ENCODE measurements at places on chromosomes 11 and 22.

DNA sequence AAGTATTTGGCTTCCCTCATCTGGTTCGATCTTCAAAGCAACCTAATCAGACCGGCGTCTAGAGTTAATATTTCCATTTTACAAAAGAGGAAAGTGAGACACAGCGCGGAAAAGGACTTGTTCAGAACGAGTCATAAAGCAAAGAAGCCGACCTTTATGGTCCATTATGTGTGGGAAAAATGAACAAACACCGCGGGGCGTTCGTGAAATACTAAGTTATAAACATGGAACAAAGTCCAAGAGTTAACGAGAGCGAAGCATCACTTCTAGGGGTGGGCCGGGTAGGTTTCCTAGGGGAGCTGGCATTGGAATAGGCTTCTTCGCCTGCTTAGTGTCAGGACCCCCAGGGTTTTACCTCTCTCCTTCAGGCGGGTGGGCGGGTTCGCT is 575 bp downstream of the DUSP18 start:
- DNase-seq = no peak

- DNase-seq = no peak
Observed at GRCh38 chr11:66072081-66072480, 2.0 kb downstream of the PACS1 start.

GRCh38 chr11:409600-410483 is 5.0 kb downstream of the SIGIRR start:
- DNase-seq = no peak

GRCh38 chr11:61961570-61962212 is 5.7 kb downstream of the FTH1 start:
- DNase-seq = no peak

DNA sequence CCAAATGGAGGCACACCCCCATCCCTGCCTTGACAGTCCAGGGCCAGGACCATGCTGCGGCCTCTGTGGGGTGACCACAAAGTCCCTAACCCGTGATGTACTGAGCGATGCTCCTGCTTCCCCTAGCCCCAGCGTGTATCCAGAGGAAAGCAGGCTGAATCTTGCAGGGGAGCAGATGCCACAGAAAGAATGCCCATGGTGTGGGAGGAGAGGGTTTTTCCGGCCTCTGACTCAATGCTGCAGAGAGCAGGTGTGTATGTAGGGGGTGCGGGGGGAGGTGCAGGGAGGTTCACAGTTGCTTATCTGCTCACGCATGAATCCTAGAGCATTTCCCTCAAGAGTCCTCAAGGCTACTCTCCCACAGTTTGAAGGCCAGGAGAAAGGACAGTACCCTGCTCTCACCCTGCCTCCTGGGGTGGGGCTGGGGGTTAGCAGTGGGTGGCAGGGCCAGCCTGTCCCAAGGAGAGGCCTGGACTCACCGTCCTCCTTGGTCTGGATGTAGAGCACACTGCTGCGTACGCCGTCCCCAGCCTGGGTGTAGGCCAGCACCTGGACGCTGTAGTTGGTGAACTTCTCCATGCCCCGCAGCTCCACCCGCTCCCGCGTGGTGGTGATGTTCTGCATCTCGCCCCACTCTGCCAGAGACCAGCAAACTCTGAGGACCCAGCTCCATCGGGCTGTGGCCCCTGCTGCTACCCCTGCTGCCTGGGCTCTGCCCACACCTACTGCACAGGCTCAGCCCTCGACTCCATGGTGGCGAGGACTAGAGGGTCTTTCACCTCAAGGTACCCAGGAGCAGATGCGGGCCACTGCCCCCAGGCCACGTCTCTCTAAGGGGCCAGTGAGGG is 130.8 kb downstream of the CEP164 start:
- DNase-seq = no peak

GRCh38 chr11:25065746-25066145 is 568.9 kb downstream of the LUZP2 start:
- no peak for DNase-seq

GRCh38 chr11:33168709-33169200 is 7.5 kb upstream of the CSTF3 start:
- no peak for DNase-seq

- no peak for DNase-seq
Observed at GRCh38 chr22:19990609-19991394, 25.8 kb downstream of the ARVCF start.

GRCh38 chr11:112161012-112161411 is 2.9 kb downstream of the IL18 start:
- DNase-seq = no peak

DNA sequence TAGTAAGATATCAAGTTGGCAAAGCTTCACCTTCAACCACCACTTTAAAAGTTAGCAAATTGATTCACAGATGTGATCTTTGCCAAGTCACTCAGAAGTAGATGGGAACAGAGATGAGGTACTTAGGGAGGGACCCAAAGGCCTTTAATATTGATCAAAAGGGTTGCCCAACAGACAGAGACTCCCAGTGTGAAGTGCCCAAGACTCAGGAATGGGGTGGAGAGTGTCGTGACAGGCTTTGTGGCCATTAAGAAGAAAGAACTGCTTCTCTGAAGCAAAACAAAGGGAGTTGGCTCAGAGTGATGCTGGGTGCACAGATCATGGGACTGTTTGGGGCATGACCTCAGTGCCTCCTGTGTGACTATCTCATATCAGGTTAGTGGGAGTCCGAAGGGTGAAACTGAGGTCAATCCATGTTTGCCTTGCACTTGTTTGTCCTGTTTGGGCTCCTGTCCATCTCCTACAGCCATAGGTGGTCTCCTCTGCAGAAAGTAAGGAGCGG is 132.3 kb downstream of the APIP start:
- no peak for DNase-seq

DNA sequence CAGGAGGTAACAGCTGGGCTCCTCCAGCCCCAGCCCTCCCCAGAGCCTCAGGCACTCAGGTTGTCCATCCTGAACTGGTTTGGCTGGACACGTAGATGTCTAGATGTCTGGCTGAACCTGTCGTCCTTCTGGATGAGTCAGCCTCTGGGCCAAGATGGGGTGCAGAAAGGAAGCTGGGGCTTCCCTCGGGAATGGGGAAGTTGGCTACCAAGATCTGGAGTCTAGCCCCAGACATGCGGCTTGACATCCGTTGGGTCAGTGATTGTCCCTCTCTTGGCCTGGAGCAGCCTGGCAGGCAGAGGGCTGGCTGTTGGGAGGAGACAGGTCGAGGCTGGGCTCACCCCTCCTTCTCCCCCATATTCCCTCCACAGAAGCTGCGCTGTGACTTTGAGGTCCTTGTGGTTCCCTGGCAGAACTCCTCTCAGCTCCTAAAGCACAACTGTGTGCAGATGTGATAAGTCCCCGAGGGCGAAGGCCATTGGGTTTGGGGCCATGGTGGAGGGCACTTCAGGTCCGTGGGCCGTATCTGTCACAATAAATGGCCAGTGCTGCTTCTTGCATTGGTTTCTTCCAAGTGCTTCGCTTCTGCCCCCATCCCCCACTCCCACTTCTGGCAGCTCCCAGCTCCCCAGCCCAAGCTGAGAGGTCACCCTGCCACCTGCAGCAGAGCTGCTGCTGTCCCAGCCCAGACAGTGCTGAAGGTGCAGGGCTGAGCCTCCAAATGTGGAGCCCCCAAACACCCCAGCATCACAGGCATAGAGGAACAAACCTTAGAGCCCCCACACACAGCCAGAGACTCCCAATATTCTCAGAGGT is 1.3 kb downstream of the CST6 start:
- DNase-seq = no peak

- no peak for DNase-seq
Observed at GRCh38 chr11:102560555-102561011, 30.0 kb upstream of the MMP7 start.

- DNase-seq = peak; percentile 79
Observed at GRCh38 chr22:50190941-50191741, 5.4 kb downstream of the TRABD start.

- no peak for DNase-seq
Observed at GRCh38 chr22:44815099-44816070, 63.0 kb downstream of the ARHGAP8 start.

- DNase-seq = no peak
Observed at GRCh38 chr11:19232910-19233503, 7.7 kb downstream of the E2F8 start.

DNA sequence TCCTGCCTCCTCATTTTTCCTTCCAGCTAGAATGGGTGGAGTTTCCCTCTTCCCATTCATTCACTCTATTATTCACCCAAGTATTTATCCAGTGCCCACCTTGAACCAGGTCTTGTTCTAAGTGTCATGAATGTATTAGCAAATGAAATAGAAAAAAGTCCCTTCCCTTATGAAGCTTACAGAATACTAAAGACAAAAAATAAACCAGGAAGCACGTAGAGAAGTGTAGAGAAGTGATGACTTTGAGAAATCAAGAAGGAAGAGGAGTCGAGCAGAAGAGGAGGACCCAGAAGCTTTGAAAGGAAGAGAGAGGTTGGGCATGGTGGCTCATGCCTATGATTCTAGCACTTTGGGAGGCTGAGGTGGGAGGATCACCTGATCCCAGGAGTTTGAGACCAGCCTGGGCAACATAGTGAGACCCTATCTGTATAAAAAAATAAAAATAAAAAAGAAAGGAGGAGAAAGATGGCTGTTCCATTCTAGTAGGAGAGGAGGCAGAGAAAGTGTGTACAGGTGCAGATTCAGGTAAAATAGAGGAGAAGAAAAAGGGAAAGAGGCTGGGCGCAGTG is 17.1 kb upstream of the SYVN1 start:
- DNase-seq = no peak

- DNase-seq = no peak
Observed at GRCh38 chr22:25710501-25710900, 31.5 kb upstream of the MYO18B start.

DNA sequence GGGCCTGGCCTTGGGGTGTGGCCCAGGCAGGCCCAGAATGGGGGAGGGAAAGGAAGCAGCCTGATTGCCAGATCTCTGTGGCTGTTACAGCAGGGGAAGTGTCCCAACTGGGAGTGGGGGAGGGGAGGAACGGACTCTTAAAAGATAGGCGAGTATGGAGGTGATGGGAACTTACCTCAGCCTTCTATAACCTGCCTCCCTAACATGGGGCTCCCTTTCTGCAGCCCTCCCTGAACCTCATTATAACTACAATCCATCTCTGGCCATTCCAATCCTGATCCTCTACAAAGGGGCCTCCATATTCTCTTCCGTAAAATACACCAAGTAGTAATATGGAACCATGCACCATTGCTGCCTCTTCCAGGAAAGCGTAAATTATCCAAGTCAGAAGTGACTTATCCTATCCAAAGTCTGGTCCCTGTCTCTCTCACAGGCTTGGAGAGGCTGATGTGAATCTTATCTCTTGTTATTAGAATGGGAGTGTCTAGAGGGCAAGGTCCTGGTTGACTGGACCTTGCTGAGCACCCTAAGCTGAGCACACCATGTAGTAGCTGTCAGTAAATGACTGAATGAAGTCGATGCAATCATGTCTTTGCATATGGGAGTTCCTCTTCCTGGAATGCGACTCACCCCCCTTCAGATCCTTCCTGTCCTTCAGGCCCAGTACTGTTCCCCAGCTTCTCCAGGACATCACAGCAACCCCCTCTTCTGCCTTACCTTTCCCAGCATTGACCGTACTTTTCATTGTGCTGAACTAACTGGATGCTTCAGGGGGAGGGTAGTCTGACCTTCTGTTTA is 5.9 kb downstream of the RHOG start:
- DNase-seq = no peak

- DNase-seq = no peak
Observed at GRCh38 chr11:83181815-83182214, 11.7 kb upstream of the ANKRD42 start.

DNA sequence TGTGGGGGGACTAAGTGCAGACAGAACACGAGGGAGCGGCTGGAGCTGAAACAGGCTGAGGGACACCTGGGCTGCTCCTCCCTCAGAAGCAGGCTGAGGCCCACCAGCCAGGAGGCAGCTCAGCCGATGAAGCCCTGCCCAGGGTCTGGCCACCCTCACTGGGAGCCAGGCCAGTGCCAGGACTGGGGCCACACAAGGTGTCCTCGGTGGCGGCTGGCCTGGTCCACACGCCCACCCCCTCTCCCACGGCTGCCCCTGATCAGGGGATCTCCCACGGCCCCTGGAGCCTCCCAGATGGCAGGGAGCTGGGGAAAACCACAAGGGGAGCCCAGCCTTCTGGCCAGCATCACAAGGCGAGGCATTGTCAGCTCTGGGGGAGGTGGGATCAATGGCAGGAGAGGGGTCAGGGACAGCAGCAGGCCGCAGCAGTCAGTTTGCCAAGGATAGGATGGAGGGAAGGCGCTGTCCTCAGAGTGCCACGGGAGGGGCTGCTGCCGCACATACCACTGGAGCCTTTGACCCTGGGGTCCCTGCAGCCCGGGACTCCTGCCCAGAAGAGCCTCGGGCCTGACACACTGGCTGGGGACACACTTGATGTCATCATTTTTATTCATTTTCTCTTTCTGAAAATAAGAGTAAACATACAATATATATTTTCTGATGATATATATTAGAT is 11.7 kb upstream of the RASL10A start:
- DNase-seq = no peak

DNA sequence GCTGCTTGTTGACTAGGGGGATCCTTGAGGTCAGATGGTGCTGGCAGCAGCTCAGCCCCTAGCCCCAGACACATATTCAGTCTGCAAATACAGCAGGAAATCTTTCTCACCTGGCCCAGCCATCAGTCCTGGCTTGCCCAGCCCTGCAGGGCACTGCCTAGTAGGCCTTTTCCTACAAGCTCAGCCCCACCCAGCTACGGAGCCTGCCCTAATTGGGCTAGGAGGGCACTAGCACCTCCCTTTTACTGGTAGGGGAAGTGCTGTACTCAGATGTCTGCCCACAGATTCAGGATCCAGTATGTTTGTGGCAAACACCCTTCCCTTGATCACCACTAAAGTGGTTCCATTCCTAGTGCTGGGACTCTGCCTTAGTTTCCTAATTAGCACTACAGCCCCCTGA is 257.1 kb upstream of the CADM1 start:
- no peak for DNase-seq

DNA sequence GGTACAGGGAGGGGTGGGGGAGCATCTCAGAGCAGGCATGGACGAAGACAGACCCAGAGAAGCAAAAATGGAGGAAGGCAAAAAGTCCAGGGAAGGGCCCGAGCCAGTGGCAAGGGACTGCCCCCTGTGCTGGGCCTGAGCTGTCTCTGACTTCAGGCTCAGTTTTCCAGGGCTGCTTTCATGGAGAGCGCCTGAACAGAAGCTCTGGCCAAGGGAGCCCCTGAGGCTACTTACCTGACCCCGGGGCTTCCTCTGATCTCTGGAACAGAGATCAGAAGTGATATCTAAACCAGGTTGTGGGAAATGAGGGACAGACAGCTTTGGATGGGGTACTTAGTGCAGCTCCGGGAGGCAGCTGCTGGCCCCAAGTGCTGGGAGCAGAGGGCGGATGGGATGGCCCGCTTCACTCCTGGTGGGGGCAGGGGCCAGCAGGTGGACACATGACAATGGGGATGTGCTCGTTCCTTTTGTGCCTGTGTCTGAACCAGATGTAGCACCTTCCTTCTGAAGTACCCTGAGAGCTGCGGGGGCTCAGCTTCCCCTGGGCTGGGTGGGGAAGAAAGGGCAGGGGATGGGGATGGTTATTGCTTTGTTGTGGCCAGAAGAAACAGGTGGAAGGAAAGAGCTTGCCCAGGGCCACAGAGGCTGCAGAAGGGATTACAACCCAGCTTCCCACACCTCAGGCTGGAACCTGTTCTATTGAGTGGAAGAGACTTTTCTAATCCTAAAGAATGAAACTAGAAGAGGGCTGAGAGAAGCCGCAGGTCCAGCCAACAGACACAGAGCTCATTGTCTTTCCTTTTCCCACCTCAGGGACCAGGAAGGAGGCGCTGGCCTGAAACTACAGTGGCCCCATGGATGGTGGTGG is 5.7 kb downstream of the LRRC10B start:
- no peak for DNase-seq

Measured in T follicular helper cell (primary cell).